Activated CD8-positive, alpha-beta memory T cell treated with anti-CD3 and anti-CD28 coated beads for 4 hours (primary cell): ENCODE measurements at places on chromosomes 11 and 22.

DNA sequence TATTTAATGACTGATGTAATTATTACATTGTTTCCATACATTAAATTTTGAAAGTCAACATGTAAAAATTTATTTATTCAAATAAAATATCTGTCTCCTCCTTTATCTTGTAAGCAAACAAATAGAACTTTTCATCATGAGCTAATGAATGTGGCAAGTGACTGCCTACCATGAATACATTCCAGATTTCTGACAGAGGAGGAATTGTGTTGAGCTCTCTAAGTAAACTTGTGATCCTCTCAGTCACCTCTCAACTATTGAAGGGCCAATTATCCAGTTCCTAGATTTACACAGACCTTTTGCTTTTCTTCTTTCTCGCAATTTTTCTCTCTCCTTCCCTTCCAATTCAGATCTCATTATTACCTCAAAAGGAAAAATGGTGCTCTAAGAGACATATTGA is 21.5 kb downstream of the PRRG4 start:
- no peak for DNase-seq

- DNase-seq = no peak
These were observed 16.8 kb downstream of the NUCB2 start for GRCh38 chr11:17293311-17293710.

GRCh38 chr11:124867700-124868099 is 2.5 kb downstream of the ROBO3 start:
- DNase-seq = no peak

GRCh38 chr11:110089617-110090282 is 3.4 kb upstream of the ZC3H12C start:
- no peak for DNase-seq

GRCh38 chr22:26892166-26893041 is 235.0 kb downstream of the MIAT start:
- no peak for DNase-seq

DNA sequence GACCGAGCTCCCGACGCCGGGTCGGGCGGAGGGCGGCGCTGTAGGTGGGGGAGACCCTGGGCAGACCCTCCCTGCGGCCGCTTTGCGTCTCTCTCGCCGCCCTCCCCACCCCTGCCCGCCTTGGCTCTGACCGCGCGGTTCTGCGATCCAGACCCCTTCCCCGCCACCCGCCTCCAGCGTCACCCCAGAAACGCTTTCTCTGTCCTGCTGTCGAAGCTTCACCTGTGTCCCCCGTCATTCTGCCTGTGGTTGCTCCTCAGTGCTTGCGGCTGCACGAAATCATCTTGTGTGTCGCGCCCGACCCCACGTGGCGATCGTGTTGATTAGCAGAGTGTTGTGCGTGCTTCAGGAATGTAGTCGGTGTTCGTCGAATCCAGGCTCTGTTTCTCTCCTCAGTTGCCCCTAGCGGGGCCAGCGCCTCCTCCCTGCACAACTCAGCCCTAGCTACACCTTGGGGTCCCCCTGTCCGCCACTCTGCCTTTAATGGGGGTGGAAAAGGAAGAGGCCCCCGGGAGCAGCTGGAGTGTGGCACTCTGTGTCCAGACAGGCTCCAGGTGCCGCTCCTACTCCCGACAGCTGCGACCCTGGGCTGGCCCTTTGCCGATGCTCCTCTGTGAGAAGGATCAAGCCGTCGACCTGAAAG is 851 bp downstream of the PTDSS2 start:
- DNase-seq = peak; percentile 48

DNA sequence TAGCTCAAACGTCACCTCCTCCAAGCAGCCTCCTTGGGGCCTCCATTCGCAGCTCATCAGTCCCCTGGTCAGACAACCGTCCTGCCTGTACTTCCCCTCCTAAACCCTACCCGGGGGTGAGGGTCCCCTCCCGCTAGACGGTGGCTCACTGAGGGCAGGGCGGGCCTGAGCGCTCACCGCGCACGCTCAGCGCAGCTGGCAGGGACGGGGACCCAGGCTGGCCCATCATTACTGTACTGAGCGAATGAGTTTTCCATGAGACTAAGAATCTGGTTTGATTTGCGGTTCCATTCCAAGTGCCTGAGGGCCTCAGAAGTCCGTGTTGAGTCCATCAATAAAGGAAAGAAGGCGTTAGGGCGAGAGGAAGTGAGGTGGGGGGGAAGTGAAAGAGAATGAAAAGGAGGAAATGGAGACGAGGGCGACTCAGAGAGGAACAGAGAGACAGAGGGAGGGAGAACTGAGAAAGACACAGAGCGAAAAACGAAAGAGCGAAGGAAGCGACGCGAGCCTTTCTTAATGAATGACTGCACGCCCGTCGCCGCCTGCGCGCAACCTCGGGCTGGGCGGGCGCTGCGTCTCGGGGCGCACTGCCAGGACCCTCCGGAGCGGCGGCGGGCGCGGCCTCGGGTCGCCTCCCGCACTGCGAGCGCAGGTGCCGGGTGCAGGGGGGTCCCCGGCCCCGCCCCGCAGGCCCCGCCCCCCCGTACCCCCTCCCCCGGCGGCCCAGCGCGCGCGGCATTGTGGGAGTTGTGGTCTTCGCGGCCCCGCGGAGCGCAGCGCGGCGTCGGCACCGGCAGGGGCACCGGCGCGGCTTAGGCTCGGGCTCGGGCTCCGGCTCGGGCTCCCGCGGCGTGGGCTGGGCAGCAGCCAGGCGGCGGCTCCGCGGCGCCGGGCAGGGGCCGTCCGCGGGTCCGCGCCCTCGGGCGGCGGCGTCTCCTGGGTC is at the start of gene ASPHD2:
Gene ASPHD2 (plus strand): TSS at position 746 of the 943 bp plus-strand sequence. CDS start 4,356 bp downstream, outside the sequence.
- peak; percentile 57 for DNase-seq

- DNase-seq = no peak
These were observed 13.0 kb upstream of the OR6A2 start for GRCh38 chr11:6812390-6813005.

GRCh38 chr11:58629857-58630256 is 7.4 kb downstream of the CNTF start:
- no peak for DNase-seq

DNA sequence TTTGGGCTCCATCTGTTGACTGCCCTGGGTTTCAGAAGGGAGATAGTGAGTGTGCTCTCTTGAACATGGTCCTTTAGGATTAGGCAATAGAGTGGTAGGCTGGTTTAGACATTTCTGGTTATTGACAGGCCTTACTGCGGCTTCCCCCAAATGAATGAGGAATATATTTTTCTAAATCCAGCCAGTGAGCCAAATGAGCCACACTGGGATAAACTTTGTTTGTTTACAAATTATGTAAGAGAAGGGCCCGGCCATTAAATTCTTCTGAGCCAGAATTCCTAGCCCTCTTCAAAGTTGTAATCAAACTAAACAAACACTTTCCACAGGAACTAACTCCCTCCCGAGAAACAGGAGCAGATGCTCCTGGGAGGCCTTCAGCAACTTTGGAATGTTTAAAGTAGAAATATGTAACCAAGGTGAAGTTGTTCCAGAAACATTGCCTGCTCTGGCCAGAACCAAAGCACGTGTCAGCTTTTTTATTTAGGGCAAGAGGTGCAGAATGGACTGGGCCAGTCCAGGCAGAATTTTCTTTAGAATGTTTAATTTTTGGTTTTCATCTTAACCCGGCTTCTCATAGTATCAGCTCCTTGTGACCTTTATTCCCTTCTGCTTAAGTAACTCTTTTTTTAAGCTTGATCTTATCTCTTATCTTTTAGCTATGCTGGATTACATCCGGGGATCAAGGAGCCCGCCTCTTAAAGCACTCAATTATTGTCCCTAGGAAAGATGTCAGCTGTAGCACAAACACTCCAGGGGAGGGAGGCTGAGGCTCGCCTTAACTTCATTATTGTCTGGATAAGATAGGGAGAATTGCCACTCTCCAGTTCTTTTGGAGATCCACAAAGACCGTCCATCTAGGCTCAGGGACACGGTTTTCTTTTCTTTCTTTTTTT is 28.7 kb downstream of the ZNRF3 start:
- no peak for DNase-seq

- DNase-seq = no peak
These were observed 6.3 kb upstream of the ZC3H12C start for GRCh38 chr11:110086892-110087309.
